ENCODE measurements at places on chromosomes 3 and 15.

DNA sequence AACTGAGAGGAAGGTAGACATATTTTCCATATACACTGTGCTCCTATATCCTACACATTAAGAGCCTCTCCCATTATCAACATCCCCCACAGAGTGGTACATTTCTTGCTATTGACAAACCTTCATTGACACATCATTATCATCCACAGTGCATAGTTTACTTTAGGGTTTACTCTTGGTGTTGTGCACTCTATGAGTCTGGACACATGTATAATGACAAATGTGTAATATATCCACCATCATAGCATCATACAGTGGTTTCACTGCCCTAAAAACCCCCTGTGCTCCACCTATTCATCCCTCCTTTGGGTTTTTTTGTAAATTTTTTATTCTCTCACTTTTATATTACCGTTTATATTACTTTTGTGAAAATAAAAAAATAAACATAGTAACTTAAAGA lies 22.2 kb upstream of the CLDN18 start:
- DNase-seq = no peak

- no peak for DNase-seq
Measured at GRCh38 chr3:127034990-127035652, 52.2 kb downstream of the PLXNA1 start.

GRCh38 chr3:108085370-108085769 lies 5.5 kb downstream of the CD47 start:
- DNase-seq = no peak

DNA sequence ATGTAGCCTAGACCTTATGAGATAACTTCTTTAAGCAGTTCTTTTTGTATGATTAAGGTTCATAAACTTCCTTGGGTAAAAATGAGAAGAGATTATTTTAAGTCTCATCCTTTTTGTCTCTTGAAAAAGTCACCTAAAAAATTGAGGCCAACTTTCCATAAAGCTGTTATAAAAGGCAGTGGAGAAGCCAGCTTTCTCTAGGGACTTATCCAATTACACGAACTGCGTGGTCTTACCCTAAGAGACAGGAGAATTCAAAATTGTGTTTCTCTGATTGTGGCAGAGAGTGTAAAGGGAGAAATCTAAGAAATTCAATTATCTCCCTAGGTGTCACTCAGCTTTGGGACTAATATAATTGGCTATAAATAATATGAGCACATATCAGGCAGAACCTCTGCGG lies 262.0 kb downstream of the SHOX2 start:
- no peak for DNase-seq

GRCh38 chr15:32852771-32853170 lies 135.0 kb downstream of the GREM1 start:
- no peak for DNase-seq

DNA sequence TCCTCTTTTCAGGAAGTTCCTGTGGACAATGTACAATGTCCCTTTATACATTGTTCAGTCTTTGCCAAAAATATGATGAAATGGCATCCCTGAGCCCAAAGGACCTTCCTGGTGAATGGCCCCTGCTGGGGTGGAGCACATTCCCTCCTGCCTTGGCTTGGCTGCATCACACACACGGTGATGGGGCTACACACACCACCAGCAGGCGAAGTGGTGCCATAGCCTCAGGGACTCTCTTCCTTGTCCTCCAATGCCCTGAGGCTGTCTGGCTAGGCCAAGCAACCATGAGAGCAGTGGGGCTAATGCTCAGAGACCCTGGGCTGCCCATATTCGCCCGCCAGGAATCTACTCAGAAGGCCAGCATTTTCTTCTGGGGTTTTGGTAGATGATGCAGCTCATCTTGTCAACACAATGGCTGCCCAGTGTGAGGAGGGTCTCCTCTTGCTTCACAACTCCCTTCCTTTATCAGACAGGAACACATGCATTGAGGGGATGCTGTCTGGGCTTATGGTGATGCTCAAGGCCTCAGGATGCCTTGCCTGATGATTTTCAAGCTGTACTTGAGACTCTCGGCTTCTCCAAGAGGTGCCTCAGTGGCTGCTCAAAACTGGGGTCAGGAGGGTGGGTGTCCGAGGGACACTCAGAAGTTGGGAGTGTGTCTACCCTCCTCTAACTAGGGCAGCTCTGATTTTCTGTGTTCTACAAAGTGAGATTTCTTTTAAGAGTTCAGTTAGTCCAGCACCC lies 40.9 kb upstream of the EPHB1 start:
- no peak for DNase-seq

Measured in hepatocyte (in vitro differentiated cells).